ENCODE measurements at places on chromosomes 7 and 10.

DNA sequence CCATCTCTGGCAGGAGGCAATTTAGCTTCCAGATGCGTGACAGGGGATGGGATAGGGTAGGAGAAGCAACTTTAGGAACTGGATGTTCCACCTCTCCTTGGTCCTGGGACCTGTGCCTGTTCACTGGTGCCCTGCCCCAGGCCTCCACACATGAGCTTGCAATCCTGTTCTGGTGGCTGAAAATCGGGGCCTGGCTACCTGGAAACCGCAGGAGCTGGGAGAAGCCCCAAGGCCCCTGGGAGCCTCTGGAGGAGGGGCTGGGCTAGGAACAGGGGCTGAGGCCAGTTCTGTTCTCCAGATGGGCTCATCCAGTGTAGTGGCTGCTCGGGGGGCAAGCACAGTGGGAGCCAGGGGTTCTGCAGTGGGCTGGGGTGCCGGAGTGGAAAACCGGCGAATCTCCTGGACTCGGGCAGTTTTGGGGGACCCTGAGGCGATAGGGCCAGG lies 5.3 kb upstream of the MYOZ1 start:
- no peak for DNase-seq

GRCh38 chr7:130180571-130181262 lies 24.5 kb downstream of the TMEM209 start:
- DNase-seq = peak; percentile 79

DNA sequence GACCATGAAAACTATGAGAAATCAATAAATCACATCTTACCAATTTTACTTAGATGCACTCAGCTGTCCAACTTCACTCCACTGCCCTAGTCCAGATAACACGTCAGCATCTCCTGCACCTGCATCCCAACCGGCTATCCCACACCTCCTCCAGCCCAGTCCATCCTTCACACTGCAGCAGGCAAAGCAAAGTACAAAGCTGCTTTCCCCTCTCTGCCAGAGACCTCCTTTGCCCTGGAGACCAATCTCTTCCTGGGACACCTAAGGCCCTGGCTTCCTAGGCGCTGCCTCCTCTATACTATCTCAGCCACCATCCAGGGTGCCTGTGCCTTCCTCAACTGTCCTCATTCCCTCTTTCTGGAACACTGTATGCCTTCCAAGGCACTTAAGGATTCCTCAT lies 90.3 kb upstream of the DDC start:
- DNase-seq = no peak

DNA sequence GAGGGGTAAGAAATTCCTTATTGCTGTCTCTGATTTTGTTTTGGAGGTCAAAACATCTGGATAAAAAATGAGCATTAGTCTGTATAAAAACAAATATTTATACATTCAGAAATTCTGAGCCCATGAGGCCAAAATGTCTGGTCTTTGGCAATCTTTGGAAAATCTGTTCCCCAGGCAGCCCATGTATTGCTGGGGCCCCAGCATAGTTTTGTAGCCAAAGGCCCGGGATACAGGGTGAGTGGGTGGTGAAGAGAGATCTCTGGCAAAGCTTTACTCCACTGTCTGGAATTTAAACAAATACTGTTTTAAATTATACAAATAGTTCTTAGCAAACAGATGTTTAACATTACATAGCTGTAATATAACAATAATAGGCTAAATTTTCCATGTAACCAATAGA lies 134.7 kb upstream of the GALNT17 start:
- no peak for DNase-seq

DNA sequence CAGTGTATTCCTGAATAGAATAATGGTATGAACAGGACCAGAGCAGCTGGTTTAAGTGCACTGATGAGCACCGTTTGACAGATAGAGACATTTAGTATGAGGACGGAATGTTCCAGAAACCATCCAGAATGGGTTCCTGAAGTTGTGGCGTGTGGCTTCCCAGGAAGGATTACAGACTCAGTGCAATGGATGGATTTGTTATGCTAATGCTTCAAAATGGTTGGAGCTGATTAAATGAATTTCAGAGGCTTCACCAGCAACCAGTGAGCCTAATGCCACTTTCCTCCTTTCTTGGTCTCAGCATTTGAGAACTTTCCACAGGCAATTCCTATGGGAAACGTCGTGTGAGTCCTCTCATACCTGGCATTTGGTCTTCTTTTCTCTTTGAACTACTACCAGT lies 9.9 kb downstream of the GATA3 start:
- DNase-seq = no peak

GRCh38 chr7:159078911-159079270 lies 65.8 kb downstream of the VIPR2 start:
- no peak for DNase-seq

DNA sequence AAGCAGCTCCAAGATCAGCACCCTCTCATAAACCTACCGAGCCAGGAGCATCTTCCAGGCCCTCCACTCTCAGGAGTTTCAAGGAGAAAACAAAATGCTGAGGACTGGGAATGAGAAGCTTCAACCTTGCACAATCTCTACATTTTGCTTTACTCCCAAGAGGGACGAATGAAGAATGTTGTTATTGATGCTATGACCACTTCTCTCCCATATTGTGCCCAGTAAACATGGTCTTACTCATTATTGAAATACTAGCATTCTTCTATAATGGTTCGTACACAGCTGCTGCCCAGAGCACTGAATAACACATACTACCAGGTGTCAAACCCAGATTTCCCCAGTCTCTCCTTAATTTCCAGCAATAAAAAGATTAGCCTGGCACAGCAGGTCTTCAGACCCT lies 63.4 kb upstream of the BET1 start:
- DNase-seq = no peak

DNA sequence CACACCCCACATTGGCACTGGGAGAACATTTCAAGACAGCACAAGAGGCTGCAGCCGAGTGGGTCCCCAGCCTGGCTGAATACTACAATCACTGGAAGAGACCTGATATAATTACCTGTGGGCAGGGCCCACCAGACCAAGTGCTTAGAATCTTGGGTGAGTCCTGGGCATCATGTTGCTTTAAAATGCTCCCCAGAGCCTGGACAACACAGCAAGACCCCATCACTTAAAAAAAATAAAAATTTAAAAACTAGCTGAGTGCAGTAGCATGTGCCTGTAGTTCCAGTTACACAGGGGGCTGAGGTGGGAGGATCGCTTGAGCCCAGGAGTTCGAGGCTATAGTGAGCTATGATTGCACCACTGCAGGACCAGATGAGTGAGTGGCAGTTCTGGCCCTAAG lies 28.1 kb downstream of the FAM171A1 start:
- no peak for DNase-seq

DNA sequence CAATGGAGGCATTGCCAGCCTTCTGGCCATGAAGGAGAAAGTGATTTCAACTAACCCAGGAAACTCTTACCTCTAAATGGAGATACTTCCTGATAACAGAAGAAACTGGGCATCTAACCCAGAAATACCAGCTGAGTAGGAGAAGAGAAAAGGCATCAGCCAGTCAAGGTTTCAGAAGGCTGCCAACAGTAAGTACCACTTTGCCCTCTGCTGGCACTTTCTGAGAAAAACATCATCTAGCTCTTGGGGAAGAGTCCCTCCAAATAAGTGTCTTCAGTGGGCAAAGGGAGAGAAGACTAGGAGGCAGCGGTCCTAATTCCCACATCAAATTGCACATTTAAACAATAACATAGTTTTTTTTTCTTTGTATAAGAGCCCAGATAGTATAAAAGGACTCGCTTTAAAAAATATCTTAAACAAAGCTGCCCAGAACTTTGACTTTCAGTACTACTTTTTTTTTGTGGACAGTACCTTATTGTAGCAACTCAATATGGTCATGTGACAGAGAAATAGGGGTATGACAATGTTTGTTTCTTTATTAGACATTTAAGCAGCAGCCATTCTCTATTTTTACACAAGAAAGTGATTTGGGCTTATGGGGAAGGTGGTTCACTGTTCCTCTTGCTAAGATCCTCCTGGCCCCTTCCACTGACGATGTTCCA lies 157.3 kb downstream of the CTTNBP2 start:
- DNase-seq = no peak

GRCh38 chr7:123499211-123499970 lies 35.0 kb downstream of the IQUB start:
- DNase-seq = no peak

- peak; percentile 13 for DNase-seq
These were observed 48.7 kb upstream of the DYNC1I1 start for GRCh38 chr7:95723583-95724180.

- DNase-seq = no peak
These were observed 21.8 kb upstream of the LRRC4 start for GRCh38 chr7:128053023-128053422.

GRCh38 chr10:24847112-24848070 lies 105.0 kb downstream of the PRTFDC1 start:
- no peak for DNase-seq

GRCh38 chr7:130648580-130648979 lies 20.0 kb downstream of the COPG2 start:
- DNase-seq = no peak

DNA sequence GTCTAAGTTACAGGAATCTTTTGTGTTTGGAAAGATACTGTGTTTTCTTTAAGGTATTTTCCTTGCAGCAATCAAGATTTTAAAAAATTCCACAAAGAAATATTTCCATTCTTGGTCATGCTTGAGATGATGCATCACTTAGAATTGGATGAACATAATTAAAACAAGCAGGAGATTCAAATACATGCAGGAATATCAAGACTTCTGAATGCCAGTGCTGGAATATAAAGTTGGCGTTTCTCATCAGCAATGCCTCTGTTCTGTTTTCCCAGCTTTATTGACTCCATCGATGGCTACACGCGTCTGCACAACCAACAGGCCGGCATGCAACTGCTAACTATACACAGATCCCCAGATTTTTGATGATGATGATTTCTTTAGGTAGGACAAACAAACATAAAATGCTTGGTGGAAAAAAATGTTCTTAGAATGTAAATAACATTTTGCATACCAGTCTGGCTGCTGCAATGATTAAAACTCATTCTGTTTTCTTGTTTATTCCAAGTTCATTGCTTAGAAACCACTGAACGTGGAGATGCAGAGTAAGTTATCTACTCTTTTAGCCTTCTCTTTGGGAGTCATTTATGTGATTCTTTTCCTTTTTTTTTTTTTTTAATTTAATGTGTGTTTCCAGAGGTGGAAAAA lies 91.3 kb upstream of the FAM171A1 start:
- no peak for DNase-seq

- DNase-seq = peak; percentile 66
These were observed 17.3 kb downstream of the TPK1 start for GRCh38 chr7:144818511-144818910.

- no peak for DNase-seq
These were observed 8.1 kb downstream of the WDFY4 start for GRCh38 chr10:48692748-48693147.

- DNase-seq = no peak
These were observed 78.8 kb downstream of the MTPAP start for GRCh38 chr10:30270247-30270646.

GRCh38 chr10:50582766-50583762 lies 40.7 kb downstream of the SGMS1 start:
- DNase-seq = no peak

GRCh38 chr7:113188396-113188795 lies 70.0 kb upstream of the SMIM30 start:
- no peak for DNase-seq

DNA sequence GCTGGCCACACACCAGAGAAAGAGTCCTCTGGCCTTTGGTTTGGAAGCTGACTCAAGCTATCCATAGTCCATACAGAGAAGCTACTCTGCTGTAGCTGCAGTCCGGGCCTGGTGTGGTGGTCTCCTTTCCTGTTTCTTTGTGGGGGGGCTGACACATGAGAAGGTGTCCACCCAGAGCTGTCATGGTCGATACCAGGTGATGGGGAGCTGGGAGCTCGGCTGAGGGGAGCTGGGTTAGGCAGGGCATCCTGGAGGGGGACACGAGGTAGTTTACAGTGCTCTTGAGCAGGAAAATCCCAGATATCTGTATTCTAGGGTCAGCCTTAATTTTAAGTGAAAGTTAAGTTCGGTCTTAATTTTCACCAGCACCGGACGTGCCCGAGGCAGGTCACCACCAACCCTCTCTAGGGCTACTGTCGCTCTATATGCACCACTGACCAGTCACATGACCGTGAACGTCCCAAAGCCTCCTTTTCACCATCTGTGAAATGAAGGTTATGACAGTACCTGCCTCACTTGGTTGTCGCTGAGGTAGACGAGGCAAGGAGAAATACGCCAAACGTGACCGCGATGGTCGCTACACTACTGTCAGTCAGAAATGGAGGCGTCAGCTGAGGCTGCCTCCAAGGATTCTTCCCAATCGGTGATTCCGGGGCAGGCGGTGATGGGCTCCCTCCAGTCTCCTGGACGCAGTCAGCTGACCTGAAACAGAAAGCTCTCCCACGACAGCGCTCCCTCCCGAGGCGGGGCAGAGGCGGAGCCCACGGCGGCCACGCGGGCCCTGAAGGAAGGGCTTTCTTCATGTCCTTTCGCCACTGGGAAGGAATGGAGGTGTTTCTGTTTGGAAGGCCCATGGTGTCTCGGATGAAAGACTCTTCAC lies 69.4 kb upstream of the SHH start:
- no peak for DNase-seq

DNA sequence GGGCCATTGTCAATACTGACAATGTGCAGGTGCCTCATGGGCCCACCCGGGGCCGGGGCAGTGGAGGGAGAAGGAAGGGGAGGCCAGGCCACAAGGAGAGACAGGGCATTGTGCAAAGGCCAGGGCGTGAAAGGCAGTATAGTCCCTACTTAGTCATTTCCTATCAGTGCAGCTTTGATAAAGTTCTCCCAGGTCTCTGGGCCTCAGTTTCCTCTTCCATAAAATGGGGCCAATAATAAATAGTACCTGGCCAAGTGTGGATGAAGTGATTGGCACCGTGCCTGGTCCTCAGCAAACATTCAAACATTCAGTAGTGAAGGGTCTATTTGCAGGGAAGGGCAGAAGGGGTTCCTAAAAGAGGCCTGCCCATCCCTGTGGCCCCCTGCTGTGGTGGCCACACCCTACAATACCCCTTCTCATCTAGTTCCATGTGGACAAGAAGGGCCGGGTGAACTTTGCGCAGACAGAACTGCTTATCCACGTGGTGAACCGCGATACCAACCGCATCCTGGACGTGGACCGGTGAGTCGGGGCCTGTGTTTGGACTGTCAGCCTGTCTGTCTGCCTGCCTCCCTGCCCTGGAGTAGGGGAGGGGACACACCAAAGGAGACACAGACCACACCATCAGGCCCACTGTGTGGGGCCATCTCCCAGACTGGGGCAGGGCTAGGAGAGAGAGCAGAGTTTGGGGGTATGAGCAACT lies 36.9 kb upstream of the VSIR start:
- no peak for DNase-seq

Data from activated CD4-positive, alpha-beta memory T cell treated with anti-CD3 and anti-CD28 coated beads for 36 hours (primary cell).